ENCODE measurements at places on chromosomes 4 and X.

DNA sequence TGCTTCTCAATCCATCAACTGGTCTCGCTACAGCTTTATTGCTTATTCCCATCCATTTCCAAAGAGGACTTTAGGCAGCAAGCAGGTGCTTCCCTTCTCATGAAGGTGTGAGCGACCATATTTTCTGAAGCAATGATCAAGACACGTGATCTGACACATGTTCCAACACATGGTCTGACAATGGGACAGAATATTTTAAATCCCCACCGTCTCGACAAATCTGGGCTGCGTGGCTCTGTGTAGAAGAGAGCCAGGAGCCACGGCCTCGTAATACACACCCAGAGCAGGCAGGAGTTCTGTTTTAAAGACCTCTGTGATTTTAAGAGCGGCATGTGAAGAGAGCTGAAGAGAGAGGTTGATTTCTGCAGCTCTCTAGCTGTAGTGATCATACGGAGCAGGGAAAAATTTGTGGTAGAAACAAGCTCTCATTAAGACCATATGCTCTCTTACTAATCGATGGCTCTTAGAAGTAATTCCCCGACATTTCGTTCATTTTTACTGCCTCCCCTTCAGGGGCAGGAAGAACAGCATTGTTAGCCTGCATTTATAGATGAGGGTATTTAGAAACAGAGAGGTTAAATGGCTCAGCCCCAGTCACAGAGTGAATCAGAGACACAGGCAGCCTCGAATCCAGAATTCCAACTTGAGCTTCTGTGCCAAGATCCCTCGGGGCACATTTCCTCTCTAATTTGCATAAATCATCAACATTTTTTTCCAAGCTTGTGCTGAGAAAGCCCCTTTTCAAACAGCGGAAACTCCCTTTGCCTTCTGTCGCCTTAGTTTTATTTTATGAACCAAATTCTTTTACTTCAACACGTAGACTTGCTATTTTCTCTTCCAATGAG, 91.0 kb upstream of the BCOR start:
- DNase-seq: no peak

GRCh38 chrX:13252726-13253125, 67.1 kb downstream of the ATXN3L start:
- DNase-seq: no peak

- no peak for DNase-seq
These were observed 28.1 kb downstream of the ANK2 start for GRCh38 chr4:113077575-113077974.

DNA sequence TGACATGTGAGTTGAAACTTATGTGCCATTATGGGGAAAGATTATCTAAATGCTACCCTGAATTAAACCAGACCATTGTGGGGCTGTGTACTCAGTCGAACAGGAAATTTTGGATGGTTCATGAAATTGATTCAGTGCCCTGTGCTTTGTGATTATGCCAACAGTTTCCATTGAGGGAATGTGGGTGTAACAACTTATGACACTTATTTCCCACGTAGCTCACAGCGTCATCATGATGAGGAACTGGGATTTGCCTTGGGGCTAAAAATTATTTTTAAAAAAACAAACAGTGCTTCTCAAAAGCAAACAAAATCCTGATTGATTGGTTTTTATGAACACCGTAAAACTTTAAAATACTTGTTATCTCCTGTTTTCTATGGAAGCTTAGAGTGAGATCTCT, 8.3 kb upstream of the CLTRN start:
- DNase-seq: no peak

- peak; percentile 24 for DNase-seq
These were observed 752 bp downstream of the FRAS1 start for GRCh38 chr4:78057600-78058550.

DNA sequence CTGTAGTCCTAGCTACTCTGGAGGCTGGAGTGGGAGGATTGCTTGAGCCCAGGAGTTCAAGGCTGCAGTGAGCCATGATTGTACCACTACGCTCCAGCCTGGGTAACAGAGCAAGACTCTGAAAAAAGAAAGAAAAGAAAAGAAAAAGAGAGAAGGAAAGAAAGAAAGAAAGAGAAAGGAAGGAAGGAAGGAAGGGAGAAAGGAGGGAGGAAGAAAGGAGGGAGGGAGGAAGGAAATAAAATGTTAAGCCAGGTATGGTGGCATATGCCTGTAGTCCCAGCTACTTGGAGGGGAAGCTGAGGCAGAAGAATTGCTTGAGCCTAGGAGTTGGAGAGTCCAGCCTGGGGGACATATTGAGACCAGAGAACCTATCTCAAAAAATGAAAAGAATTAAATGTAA, 12.0 kb downstream of the STAP1 start:
- DNase-seq: no peak

DNA sequence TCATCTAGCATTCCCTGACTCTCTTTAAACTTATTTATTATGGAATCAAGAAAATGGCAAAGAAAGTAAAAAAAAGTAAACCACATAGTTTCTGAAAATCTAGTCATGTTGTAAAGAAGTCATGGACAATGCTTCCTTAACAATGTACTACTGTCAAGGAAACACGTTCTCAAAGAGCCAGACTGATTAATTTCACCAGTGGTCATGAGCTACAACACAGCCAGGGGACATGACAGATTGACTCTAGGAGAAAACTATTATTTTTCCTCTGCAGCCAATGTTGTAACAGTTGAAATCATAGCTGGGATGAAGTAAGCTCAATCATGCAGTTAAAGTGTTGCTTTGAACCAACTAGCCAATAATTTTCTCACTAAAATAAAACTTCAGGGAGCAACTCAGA, 109.2 kb downstream of the MAPK10 start:
- DNase-seq: no peak

- no peak for DNase-seq
These were observed 10.7 kb upstream of the ADH5 start for GRCh38 chr4:99099311-99099710.

DNA sequence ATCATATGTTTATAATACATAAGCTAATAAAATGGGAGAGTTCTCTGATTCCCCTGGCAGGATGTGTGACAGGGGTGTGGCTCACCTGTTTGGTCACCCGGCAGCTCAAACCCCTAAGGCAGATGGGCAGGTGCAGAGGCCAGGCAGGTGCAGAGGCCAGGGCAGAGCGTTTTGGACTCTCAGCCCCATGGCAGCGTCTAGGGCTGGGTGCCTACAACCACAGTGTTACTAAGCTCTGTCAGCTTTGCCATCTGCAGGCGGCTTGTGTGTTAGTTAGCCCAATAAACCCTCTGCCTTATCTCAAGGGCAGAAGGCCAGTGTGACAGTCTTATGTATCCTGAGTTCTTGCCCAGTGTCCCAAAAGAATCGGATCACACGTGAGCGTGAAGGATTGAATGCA, 54.0 kb upstream of the UGT2B15 start:
- no peak for DNase-seq

DNA sequence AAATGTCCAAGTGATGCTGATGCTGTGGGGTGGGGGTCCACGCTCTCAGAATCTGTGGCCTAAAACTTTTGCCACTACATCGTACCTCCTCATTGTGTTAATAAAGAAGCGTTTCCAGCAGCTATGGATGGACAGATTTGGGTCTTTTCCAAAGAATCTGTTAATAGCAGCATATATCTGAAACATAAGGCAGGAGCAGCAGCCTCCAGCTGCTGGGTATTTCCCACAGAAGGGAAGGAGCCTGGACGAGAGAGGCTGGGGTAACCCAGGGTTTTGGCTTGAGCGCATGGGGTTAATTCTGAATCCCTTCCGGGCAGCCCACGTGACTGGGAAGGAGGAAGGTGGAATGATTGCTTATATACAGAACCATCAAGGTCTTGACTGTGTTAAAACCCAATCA, 332.4 kb downstream of the BCOR start:
- no peak for DNase-seq

DNA sequence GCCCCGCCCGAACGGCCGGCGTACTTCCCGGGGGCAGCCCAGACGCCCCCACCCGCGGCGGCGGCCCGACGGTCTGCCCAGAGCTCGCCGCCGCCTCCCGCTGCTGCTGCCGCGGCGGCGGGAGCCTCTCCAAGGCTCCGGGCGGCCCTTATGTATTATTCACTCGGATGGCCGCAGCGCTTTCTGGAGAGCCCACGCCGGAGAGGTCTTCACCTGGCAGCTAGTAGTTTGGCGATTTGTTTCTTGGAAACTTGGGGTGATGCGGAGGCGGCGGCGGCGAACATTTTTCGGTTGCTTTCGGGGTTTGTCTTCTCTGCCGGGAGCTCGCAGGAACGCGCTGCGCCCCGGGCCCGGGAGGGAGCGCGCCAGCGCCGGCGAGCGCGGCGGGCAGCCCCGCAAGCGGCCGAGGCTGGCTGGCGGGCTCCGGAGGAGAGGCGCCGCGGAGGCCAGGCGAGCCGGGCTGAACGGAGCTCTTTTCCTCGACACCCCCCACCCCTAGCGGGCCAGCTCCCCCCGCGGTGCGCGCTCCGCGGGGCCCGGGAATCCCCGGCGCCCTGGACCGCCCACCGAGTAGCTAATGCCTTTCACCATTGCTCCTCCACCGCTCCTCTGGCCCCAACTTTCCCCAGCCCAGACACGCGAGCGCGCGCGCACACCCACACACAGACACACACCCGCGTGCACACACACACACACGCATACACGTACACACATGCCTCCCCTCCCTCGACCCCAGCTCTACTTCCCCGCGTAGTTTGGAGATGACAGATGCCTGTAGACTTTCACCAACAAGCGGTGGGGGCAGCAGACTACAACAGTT, 113.5 kb downstream of the DHX15 start:
- peak; percentile 31 for DNase-seq

DNA sequence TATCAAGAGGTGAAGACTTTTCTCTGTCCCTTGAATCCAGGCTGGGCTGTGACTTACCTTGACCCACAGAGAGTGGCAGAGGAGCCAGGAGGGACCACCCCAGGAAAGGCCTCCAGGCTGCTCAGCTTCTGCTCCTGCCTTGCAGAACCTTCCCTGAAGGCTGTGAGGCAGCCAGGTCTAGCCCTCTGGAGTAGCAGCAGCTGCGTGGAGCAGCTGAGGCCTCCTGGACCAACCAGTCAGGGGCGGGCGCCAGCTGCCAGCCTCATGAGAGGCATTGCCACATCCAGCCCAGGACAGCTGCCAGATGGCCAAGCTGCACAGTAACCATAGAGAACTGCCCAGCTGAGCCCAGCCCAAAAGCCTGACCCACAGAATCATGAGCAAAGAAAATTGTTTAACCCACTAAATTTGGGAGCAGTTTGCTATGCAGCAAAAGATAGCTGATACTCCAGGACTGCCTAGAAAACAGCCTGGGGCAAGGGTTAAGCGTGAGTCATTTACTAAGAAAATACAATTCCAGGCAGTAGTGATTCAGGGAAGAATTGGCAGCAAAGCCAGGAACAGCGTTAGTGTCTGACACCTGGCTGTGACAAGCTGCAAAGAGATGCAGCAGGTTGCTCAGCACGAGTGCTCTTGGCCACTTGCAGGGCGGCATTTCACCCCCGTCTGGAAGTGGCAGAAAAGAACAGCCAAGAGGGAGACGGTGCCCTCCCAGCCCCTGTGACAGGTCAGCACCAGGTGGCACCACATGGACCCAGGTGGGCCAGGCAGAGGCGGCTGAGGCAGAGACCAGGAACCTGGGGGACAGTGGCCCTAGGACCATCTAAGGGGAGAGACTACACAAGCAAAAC, 14.7 kb upstream of the PDE6B start:
- DNase-seq: no peak

DNA sequence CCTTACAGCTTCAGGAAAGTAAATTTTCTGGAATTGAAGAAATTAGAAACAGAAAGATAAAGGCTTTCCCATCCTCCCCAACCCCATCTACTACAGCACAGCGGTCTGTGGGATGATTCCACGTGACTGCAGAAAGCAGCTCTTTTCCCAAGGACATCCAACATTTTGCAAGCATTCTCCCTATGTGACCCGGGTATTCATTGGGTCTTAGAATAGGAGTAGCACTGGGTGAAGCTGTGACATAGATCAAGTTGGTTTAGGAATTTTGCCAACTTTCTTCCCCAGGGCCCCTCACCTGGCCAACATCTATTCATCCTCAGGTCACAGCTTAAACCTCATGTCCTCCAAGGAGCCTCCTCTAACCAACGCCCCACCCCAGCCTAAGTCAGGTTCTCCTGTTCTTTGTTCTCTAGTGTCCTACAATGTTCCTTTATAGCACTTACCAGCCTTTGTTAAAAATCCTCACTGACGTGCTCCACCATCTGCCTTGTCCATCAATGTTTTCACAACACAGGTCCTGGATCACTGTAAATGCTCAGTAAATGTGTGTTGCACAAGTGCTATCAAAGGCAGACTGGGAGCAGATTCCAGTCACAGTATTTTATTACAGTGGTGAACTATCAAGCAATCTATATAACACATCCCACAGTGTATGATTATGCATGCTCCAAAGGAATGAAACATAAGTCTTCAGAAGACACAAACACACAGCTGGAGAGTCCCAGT, 80.9 kb upstream of the MTM1 start:
- DNase-seq: no peak

DNA sequence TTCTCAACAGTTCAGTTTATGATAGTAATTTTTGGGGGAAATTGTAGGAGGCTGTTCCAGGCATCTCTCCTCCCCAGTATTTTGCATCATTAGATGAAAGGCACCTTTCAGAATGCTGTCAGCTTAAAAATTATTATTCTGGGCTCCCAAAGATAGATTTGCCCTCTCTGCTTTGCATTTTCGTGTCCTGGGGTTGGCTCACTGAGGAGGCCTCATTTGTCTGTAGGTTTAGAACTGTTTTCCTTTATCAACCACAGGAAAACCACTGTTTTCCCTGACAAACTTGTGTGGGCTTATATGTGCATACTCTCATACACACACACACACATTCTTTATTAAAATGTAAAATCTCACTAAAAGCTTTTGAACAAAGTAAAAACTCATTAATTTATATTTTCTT, 197.2 kb upstream of the VCX3A start:
- DNase-seq: no peak

DNA sequence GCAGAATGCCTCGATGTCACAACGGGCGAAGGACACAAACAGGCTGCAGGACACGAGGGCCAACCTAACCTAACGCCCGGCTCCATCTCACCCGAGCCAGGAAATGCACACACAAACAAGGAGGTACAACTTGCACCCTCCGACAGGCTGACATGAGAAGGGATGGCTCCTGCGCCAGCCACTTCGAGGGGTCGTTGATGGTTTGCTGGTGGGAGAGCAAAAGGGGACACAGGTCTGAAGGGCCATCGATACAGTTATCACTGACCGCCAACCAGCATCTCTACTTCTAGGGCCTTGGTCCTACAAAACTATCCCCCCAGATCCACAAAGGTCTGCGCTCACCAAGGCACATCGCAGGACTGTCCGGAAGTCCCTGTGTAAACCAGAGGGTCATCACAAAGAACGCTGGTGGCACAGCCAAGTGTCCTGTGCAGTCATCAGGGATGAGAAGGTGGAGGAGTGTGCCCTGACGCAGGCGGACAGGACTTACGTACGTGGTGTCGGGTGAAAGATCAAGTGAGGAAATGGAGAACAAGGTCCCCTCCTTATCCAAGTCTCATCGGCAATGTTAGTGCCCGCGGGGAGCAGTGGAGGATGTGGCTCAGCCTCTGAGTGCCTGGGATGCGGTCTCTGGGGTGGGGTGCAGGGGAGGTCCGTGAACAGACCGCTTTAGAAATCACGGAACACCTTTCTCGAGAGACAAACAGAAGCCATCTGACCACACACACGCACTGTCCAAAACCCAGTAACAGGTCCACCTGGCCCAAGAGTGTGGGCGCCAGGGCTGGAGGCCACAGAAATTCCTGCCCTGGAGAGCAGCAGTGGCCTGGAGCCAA, 7.0 kb downstream of the MXD4 start:
- DNase-seq: no peak
